NCI-H1436 treated with DMSO at 0.1 percent for 48 hours (cell line): ENCODE measurements at places on chromosomes 3 and 15.

DNA sequence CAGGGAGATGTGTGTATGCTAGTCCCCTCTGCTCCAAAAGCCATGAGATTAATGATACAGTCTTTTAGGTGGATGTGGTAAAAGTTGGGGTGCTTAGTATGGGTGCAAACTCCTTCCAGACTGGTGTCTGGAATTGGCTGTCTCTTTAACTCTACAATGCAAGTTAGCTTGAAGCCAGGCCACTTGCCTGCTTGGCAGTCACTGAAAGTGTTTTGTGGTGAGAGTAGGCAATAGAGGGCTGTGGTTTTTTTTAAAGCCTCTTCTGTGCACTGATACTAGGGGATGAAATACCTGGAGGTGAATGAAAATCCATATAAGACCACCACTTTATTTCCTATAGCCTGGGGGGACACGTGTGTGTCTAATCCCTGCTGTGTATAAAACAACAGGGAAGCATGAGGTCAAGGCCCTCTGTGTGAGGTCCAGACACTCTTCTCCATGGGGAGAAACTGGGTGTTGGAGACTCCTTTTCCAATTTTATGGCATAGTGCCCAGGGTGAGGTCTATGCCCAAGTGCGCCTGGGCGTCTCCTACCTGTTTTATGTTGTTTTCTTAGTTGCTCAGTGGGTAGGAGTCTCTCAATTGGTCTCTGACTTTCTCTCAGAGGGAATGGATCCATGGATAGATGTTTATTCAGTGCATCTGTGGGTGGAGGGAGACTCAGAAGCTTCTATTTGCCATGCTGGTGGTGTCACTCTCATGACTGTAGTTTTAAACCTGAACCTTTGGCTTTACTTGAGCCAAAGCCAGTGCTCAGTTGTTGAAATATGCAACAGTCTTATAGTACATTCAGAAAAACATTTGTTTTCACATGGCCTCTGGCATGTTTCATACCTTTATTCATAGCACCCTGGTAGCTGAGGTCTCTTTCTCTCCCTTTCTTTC is 327.8 kb upstream of the ATP11B start:
- DNase-seq, result no peak

DNA sequence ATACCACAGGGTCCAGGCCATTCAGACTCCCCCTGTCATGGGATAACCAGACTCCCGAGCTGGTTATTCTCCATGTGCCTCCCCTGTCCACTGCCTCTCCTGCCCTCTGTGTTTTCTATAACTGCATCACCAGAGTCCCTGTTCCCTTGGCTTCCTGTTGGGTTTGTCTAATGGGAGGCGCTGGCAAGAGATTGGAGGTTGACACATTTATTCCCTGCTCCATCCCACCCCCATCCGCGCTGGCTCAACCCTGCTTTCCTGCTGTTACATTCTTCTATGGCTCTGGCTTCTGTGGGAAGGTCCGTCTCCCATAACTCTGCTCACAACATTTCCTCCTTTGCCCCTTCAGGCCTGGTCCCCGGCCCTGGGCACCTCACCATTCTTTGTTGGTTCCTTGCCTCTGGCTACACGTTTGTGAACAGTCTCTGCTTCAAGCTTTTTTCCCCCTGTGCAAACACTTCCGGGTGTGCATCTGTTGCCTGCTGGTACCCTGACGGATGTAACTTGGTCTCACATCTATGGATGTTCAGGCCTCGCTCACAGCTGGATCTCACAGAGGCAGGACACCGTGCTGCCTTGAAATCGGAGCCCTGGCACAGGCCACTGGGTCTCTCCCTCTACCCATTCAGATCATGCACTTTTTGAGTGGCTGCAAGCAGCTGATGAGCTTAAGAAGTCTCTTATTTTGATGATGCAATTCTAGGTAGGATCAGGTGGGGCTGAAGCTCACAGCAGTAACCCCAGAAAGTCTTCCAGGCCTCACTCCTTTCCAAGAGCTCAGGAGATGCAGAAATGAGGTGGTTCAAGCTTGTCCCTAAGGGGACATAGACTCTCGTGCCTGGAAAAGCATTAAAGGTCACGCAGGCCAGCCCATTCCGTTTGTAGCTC is 68.6 kb upstream of the ATP13A3 start:
- DNase-seq, result no peak

DNA sequence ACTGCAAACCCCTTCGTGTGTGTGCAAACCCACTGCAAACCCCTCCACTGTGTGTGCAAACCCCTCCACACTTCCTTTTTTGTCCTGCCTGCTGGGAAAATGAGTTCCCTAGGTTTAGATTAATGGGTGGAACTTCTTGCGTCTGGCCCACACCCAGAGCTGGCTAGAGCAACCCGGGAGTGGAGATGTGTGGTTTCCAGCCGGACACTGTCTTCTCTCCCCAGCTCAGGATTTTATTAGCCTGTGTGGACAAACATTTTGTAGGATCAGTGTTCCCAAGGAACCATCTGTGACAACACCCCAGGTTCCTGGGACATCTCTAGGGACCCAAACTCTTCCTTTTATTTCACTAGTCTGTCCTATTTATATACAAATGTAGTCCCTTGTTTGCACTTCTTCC is 9.6 kb upstream of the LRRK1 start:
- DNase-seq, result no peak

- no peak for DNase-seq
These were observed at the start of gene SNX22 for GRCh38 chr15:64151727-64152506. Gene SNX22, plus strand, starts transcription at chr15:64151731. Its CDS starts 45 bp downstream, at chr15:64151776.

GRCh38 chr3:31247850-31248562 is 284.7 kb upstream of the STT3B start:
- DNase-seq, result no peak

DNA sequence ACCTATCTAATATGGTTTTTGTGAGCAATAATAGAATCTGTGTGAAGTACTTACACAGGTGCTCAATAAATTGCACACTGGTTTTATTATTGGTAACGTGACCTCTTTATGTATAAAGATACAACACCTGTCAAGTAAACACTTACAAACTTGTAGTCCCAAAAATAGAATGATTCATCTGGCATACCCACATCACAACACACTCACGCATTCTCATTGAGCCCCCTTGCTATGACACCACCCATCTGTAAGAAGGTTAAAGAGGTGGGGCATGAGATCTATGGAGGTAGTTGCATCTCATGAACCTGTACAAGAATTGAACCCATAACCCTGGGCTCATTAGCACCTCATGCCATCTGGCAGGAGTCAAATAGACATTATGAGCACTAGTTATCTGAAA is 134.9 kb upstream of the THBS1 start:
- DNase-seq, result no peak

GRCh38 chr3:140013220-140013619 is 78.2 kb downstream of the CLSTN2 start:
- no peak for DNase-seq

GRCh38 chr3:30648670-30649357 is 42.4 kb downstream of the TGFBR2 start:
- DNase-seq, result no peak

DNA sequence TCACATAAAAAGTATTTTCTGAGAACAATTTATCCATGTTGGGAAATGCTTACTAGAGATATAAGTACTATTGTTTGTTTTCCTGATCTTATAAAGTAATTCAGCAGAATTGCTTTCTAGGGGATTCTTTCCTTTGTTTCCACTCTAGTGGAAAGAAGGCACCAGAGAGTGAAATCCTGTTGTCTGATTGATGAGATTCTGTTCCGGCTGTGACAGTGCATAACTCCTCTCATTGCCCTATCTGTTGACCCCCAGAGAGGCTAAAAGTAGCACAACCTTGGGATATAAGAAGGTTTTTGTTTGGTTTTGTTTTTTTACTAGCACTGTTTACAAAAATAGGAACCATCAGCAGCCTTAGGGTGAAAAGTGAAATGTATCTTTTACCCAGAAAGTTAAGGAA is 114.1 kb downstream of the ALCAM start:
- no peak for DNase-seq

- no peak for DNase-seq
These were observed 65.1 kb downstream of the GOLIM4 start for GRCh38 chr3:168030577-168030976.

GRCh38 chr3:141336672-141337522 is 31.4 kb upstream of the ZBTB38 start:
- DNase-seq, result no peak

DNA sequence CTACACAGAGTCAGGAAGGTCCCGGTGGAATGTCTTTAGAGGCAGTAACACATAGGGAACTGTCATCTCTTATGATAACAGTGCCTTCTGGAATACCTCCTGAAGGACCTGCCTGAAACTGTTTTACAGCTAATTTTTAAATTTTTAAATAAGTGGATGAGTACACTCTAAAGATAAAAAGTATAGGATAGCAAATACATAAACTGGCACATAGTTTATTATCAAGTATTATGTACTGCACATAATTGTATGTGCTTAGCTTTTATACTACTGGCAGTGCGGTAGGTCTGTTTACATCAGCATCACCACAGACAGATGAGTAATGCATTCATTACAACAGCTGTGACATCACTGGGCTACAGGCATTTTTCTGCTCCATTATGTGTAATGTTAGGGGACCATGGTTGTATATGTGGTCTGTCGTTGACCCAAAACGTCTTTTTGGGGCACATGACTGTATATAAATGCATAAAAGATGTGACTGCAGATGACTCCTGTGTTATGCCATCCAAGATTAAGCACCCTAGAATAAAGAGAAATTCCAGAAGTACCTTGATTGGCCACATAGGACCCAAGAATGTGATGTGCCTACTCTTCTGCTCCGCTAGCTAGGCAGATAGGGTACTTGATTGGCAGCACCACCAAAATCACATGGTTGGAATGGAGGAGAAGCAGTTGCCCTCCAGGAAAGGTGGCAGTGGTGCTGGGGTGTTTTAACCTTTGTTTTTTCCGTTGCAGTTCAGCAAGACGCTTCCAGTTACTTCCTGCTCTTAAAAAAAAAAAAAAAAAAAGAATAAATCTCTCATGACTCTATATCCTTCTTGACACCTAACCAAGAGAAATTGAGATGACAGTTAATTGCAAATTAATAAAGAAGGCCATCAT is 3.3 kb downstream of the VPS8 start:
- DNase-seq, result no peak

DNA sequence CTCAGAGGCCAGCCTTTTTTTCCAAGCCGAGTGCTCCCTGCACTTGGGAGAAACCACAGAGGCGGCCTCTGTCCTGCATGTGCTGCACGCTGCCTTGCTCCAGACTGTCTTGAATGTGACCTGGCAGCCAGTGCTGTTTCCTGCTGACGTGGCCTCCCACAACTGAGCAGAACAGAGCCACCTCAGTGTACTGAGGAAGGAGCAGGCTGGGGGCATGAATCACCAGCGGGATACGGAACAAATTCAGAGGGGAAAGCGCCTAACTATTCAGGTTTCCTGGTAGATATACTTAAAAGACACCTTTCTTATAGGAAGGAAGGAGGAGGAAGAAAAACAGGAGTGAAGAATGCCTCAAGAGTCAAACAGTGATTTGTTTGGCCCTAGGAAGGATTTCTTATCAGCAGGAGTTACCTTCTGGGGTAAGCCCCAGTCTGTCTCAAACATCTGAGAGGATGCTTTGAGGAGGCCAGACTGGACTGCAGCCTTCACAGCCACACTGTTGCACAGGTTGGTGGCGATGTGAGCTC is 114.0 kb downstream of the FNDC3B start:
- no peak for DNase-seq

GRCh38 chr15:96969732-96970710 is 639.5 kb downstream of the NR2F2 start:
- DNase-seq, result no peak

DNA sequence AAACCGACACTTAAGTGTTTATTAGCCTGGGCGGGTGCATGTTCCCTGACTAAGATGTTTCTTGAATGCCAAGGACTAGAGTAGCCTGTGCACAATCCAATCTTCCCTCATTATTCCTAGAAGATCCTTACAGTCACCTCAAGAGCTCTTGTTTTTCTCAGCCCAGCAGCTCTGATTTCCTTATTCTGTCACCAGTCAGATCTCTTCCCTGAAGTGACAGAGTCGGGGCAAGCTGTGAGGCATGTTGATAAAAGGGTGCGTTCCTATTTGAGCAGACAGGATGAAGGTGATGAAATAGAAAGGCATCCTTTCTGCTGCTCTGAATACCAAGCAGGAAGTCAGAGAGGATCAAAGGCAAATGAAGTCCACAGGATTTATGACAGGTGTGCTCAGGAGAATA is 125.6 kb upstream of the MCTP2 start:
- DNase-seq, result no peak

- DNase-seq, result no peak
These were observed 4.5 kb downstream of the EIF3J start for GRCh38 chr15:44541282-44541958.

DNA sequence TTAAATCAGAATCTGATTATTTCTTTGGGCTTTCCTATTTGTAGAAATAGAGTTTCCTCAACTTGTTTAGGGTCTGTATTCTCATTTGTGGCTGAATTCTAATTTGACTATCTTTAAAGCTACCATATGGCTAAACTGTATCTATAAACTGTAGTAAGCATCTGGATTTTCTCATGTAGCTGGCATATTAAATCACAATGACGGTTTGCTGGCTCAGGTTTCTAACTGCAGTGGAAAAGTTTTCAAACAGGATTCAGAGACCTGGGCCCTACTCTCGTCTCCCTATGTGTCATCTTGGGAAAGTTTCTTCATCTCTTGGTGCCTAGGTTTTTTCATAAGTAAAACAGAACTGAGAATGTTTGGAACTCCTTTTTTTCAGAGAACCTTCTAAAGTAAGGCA is 68.3 kb downstream of the GALK2 start:
- DNase-seq, result no peak

GRCh38 chr3:177693616-177694264 is 496.5 kb upstream of the TBL1XR1 start:
- no peak for DNase-seq

DNA sequence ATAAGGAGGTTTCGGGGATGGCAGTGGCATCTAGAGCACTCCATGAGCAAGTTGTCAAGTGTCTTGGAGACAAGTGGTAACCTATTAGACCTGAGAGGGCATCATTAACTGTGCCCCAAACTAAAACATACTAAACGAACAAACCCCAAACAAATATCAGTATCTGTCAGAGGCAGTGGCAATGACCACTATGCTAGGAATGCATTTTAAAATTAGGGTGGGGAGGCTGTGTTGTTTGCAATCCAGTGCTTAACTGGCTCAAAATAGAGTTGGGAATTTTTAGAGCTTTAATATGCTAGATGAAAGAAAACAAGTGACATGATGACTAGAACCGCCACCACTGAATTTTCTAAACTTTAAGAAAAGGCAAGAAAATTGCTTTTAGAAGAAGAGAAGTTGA is 51.8 kb upstream of the TPRG1 start:
- no peak for DNase-seq

- DNase-seq, result no peak
These were observed 48.6 kb downstream of the GAP43 start for GRCh38 chr3:115671761-115672455.

DNA sequence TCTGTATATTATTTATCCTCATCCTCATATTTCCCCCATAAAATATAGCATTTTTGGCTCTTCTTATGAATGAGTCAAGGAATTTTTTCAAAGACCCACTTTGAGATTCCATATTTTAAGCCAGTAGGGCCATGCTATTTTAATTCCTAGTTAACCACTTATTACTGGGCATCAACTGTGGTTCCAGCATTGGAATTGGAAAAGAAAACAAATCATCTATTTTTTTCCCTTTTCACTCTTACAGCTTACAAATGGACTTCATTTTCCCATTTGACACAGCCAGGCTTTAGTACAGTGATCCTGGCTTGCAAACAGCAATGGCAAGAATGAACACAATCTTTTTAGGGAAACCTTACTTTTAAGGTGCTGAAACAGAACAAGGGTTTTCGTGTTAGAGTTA is 19.4 kb upstream of the PLCL2 start:
- DNase-seq, result no peak

GRCh38 chr15:48358229-48359152 is 27.3 kb downstream of the DUT start:
- no peak for DNase-seq
